ENCODE measurements at places on chromosomes 1 and 21.
A peak's percentile ranks its signal among the peaks of the same experiment; 100 is the strongest.

DNA sequence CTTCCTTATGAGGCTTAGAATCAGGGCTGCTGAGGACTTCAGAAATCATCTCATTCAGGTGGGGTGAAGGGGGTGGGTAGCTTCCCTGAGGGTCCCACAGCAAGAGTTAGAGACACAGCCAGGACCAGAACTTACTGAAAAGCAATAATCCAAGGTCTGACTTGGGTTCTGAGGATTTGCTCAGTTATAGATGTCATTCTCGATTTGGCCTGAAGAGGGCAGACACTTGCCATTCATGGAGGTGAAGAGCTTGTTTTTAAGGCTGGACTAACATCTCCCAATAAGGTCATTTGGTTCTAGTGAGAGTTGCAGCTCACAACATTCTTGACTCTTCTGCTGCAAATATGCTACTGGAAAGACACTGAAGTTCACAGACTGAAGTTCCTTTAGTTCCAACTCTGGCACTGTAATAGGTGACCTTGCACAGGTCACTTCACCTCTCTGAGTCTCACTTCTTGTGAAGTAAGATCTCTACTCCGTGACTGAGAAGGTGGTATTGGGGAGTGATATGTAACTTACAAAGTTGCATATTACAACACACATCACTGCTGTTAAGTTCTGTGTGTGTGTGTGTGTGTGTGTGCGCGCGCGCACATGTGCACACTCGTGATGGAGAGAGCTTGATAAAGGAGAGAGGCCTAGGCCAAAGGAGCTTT is 69.8 kb upstream of the DIRAS3 start:
- DNase-seq, result no peak

- DNase-seq, result no peak
Measured at GRCh38 chr1:63902844-63903589, 129.2 kb downstream of the ROR1 start.

DNA sequence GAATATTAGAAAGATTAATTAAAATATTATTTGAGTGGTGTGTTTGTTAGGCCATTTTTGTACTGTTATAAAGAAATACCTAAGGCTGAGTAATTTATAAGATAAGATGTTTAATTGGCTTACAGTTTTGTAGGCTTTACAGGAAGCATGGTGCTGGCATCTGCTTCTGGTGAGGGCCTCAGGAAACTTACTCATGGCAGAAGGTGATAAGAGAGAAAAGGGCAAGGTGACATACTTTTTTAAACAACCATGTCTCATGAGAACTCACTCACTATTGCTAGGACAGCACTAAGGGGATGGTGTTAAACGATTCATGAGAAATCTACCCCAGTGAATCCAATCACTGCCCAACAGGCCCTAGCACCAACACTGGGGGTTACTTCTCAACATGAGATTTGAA is 56.7 kb upstream of the RGS21 start:
- no peak for DNase-seq

- no peak for DNase-seq
Measured at GRCh38 chr1:110544753-110545152, 25.8 kb upstream of the KCNA10 start.

- no peak for DNase-seq
Measured at GRCh38 chr1:34867415-34867814, 7.9 kb upstream of the SMIM12 start.

DNA sequence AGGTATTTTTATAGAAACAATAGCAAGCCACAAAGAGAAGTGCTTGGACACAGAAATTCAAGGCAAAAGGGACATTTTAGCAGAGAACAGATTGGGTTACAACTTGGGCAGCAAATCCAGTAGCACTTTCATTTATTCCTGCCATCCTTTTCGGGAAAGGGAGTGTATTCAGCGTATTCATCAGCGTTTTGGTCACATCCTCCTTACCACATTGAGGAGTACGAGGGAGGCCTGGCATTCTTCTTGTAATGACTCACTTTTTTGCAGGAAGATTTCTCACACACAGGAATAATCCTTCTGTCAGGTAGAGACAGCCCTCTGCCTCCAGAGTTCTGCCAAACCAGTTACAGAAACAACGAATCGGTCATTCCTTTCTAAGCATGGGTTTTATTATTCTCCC is 18.1 kb upstream of the FAM78B start:
- DNase-seq, result no peak

DNA sequence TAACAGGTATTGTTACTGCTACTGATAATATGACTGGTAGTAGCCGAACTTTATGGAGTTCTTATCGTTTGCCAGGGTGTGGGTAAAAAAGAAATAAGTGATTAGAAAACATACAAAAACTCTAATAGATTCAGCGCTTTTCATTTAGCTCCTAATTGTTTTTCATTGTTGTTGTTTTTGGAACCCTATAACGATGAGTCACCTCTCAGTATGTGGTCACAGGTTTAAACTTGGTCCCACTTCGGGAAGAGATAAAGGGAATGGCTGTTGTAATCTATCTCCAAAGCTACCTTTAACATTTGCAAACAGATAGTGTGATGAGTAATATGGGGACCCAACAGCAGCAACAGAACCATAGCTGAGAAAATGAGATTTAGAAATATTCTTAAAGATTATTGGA is 62.7 kb upstream of the BCL10 start:
- no peak for DNase-seq

GRCh38 chr21:45169001-45169400 is 94.6 kb downstream of the ADARB1 start:
- DNase-seq, result peak; percentile 46

DNA sequence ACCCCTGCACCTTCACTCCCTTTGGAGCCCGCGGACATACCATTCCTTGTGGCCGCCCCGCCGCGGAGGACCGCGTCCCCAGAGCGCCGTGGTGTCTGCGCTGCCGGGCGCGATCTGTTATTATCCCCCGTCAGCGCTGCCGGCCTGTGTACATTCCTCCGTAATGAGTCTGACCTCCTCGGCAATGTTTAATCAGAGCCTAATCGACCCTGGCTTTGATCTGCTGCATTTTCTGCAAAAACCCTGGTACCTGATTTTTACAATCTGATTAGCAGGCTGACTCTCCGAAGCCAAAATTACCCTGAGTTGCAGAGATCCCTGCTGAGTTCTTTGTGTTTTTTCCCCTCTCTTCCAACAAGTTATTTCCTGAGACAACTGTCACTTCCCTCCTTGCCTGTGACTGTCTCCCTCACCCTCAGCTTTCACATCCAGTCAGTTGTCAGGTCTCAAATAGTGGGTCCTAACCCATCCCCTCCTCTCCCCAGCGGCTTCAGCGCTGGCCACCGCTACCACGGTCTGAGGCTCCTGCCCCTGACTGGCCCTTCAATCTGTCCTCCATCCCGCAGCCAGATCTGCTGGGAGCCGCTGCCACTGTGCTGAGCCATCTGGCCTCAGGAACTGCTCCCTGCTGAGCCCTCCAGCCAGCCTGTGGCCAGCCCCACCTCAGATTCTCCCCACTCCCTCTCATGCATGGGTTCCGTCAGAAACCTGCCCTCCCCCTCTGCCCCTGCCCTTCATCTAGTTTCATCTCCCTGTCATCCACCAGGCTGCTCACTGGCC is 53.5 kb downstream of the GLIS1 start:
- DNase-seq, result no peak

DNA sequence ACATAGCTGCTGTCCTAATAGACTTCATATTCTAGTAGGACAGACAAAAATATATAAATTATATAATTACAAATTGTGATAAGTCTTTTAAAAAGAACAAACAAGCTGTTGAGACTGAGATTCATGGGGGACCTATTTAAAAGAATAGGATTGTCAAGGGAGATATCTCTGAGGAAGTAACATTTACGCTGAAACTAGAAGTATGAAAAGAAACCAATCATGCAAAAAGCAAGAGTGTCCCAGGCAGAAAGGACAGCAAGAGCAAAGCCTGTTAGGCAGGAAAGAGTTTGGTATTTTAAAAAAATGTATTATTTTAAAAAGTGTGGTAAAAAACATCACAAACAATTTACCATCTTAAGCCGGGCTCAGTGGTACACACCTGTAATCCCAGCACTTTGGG is 9.1 kb upstream of the METTL13 start:
- no peak for DNase-seq

GRCh38 chr1:95287081-95287480 is 53.1 kb downstream of the RWDD3 start:
- no peak for DNase-seq

DNA sequence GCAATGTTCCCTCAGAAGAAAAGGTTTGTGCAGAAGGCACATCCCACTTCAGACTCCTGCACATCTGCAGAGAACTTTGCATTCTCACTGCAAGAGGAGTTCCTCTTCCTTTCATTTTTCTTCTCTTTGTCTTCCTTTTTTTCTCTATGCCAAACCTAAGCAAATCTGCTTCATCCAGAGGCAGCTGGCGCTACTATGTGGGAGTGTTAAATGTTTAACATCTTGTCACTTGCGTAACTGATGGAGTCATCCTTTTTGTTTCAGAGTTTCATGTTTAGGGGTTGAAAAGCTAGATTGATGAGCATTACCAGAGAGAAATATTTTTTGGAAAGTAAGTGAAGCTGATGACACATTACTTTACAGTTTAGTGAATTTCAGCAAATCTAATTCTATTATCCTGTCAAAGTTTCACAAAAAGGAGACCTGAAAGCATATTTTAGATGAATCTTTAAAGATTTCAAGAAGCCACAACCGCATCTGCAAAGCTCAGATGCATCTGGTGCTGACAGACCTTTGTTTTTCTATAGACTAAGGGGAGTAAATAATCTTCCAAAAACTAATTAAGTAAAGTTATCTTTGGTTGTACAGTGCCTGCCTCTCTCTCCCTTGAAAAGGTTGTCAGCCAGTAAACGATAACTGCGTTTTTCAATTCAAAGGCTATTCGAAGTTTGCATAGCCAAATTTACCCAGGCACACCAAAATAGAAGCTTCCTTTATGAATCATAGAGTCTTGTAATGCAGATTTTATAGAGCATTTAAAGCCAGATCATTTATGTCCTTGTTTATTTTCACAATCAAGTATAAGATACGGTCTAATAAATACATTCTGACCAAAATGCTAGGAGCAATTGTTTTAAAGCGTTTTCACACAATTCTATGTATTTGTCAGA is 1.2 kb upstream of the LRRC53 start:
- no peak for DNase-seq

GRCh38 chr1:24921938-24922662 is 8.0 kb downstream of the RUNX3 start:
- DNase-seq, result no peak

DNA sequence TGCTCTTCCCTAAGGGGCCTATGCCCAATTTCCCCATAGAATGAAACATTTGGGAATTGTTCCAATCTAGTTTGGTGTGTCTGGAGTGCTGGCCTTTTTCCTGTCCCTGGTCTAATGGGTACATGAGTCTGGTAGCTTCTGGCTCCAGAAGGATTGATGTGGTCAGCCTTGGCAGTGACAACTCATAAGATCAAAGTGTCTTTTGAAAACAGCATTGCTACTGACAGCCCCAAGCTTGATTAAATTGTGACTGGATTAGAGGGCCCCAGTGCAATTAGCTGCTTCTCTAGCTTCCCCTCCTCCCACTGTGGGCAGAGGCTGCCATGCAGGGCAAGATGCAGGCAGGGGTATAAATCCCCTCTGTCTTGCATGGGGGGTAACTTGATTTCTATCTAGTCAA is 130.9 kb downstream of the UCK2 start:
- no peak for DNase-seq

DNA sequence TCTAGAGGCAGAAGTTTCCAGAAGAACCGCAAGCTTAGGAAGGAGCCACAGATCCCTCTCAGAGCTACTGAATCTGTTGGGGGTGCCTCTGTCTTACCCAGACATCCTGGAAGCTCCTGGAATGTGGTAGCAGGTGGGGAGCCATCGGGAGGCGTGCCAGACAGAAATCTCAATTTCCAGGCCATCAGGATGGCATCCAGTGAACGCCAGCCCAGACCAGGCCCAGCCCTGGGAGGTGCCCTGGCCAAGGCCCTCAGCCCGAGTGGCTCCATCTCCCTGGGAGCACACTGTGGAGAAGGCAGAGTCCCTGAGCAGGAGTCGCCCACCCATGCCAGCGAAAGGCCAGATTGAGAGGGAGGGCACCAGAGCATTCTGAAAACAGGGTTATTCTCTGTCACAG is 2.5 kb downstream of the ABCA4 start:
- DNase-seq, result peak; percentile 69

GRCh38 chr21:14584357-14585095 is 38.4 kb upstream of the SAMSN1 start:
- DNase-seq, result no peak

GRCh38 chr1:198883184-198883583 is 244.3 kb downstream of the PTPRC start:
- DNase-seq, result no peak

DNA sequence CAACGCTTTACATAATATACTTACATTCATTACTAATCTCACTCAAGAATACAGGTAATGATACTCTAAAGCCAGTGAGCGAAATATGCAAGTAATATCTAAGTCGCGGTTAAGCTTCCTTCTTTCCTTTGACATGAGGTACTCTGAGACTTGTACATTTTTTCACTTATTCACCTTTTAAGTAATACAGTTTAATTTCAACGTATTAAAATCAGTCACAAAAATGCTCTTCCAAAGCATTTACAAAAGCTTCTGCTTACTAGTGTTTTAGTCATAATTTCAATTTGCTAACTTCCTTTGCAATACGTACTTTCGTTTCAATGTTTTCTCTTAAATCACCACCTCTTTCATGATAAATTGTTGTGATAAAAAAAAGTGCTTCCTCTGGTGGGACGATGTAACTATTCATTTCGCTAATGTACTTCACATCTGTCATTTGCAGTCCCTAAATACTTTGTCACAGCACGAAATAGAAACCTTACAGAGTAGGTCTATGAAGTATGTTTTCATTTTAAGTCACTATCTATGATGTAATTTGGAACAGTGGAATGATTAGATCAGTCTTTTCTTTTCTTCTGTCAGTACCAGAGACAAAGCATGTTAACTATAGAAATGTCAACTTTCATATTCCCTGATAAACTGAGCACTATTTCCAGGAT is 34.0 kb upstream of the ADGRL4 start:
- no peak for DNase-seq

DNA sequence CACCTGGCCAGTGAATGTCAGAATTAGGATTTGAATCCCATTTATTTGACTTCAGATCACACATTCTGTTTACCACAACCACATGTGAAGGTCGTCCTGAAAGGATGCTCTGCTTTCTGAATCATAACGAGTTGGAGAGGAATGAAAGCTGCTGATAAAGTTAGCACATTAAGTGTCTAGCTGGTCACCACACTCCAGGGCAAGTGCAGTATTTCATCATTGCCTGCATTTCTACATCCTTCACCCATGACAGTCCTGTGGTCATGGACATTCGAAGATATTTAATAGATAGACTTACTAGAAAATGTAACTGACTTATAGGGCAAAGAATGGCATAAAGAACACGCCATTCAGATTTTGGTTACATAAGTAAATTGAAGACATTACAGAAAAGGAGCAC is 52.7 kb upstream of the ST6GALNAC3 start:
- no peak for DNase-seq
